Tibial nerve (tissue), 4 donors: ENCODE measurements at places on chromosomes 4 and X. TPM values are rescaled to one million over a fixed set of nuclear protein-coding genes. Genes with fewer than 3 reads are reported as not detected.

DNA sequence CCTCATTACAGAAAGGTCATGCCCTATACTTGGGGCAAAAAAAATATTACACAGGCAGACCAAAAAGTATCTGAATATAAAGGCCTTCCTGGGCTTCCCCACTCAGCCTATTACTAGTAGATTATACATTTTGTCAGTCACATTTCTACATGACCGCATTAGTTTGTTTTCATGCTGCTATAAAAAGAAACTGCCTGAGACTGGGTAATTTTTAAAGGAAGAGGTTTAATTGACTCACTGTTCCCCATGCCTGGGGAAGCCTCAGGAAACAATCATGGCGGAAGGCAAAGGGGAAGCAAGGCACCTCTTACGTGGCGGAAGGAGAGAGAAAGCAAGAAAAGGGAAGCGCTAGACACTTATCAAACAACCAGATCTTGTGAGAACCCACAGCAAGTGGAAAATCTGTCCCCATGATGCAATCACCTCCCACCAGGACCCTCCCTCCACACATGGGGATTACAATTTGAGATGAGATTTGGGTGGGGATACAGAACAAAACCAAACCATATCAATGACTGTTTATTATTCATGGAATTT lies 1312.0 kb downstream of the PCDH7 start:
- no peaks in the 10 kb centered on the region for H3K36me3 ChIP-seq
- no peak for DNase-seq
- H3K4me1 ChIP-seq, result no peaks in the 10 kb centered on the region
- no peak overlapping the region for H3K4me3 ChIP-seq

- H3K27ac ChIP-seq, result no peak overlapping the region
- H3K4me3 ChIP-seq, result no peak overlapping the region
- H3K36me3 ChIP-seq, result no peaks in the 10 kb centered on the region
- no peaks in the 10 kb centered on the region for H3K27me3 ChIP-seq
- DNase-seq, result no peak
Measured at GRCh38 chrX:108299704-108300103, 138.5 kb downstream of the COL4A6 start.

DNA sequence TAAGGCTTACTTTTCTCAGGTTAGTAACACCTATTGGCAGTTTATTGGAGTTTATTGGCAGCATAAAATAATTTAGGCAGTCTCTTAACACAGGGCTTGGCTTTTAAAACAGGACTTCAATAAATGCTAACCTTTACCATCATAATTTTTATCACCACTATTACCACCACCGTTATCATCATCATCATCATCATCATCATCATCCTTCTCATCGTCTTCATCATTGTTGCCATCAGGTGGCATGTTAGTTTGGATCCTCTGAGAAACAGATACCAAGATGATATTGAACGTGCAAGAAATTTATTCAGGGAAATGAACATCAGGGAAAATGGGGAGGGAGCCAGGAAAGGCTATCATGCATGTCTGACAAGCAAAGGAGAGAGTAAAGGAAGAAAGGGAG lies 16.2 kb downstream of the GBA3 start:
- no peaks in the 10 kb centered on the region for H3K27me3 ChIP-seq
- H3K36me3 ChIP-seq, result no peaks in the 10 kb centered on the region
- no peak overlapping the region for H3K27ac ChIP-seq
- no peak overlapping the region for H3K4me3 ChIP-seq
- DNase-seq, result no peak

Gene EPGN
- total RNA-seq, result 0.78 TPM
